ENCODE measurements at places on chromosomes 2 and 18. TPM values are rescaled to one million over a fixed set of nuclear protein-coding genes. Genes with fewer than 3 reads are reported as not detected.

GRCh38 chr2:206000776-206001175 lies 85.2 kb downstream of the INO80D start:
- DNase-seq, result no peak

UGT1A4 gene
- polyA plus RNA-seq, result not detected

DNA sequence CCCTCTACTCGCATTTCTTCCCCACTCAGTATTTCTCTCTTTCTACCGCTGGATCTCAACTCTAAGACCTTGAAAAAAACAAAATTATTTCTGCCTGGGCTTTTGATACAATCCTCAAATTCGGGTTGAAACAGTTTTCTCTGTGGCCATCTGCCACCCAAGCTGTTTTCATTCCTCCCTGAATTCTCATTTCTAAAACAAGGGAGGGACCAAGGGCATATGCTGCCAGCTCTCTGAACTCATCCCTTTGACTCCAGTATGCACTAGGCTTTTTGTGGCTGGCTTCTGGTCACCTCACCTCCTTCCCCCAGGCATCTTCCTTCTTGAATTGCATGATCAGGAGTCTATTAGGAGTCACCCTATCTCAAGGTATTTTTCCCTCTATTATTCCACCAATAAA lies 49.5 kb downstream of the CCDC148 start:
- no peak for DNase-seq

GRCh38 chr2:144801766-144802165 lies 281.8 kb upstream of the ZEB2 start:
- no peak for DNase-seq

DNA sequence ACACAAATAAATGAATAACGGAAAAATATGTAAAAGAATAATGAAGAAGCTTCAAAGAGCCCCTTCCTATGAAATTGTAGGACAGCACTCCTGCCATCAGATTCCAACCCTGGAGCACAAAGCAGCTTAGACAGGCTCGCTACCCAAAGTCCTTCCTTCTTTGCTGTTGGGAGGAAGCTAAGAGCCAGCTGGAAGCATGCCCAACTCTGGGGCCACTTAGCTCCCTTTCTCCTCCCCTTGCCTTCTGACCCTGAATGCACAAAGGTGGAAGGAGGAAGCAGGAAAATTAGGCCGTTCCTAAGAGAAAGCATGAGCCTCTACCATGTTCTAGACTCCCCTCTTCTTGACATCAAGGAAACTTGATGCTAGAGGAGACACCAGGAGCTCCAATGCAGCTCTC lies 700.8 kb downstream of the RNF144A start:
- no peak for DNase-seq

DNA sequence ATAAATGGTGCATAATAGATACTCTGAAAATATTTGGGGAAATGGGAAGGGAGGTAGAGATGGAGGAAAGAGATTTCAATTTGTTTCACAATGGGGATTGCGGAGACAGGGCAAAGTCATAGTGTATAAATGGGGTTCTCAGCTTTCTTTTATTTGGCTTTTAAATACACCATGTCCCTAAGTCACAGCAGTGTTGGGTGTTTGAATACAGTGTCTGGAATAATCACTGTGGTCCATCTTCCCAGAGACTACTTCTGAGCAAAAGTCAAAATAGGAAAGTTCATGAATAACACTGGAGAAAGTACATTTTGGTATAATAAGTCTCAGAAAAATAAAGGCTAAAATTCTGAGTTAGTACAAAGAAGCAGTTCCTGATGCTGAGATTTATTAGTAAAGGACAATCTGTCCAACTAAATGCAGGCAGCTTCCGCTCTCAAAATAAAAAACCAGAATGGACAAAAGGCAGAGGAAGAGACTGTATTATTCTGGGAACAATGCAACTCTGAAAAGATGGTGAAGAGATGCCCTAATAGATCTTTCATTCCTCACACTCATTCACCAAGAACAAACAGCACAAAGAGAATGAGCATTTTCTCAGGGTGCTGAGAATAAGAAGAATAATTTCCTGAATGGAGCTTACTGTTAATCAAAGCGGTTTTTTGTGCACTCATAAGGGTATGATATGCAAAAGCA lies 295.4 kb upstream of the PIK3C3 start:
- DNase-seq, result no peak

GRCh38 chr2:33104052-33104623 lies 157.4 kb downstream of the LTBP1 start:
- DNase-seq, result no peak

- no peak for DNase-seq
Measured at GRCh38 chr18:9968081-9968848, 54.4 kb downstream of the VAPA start.

DNA sequence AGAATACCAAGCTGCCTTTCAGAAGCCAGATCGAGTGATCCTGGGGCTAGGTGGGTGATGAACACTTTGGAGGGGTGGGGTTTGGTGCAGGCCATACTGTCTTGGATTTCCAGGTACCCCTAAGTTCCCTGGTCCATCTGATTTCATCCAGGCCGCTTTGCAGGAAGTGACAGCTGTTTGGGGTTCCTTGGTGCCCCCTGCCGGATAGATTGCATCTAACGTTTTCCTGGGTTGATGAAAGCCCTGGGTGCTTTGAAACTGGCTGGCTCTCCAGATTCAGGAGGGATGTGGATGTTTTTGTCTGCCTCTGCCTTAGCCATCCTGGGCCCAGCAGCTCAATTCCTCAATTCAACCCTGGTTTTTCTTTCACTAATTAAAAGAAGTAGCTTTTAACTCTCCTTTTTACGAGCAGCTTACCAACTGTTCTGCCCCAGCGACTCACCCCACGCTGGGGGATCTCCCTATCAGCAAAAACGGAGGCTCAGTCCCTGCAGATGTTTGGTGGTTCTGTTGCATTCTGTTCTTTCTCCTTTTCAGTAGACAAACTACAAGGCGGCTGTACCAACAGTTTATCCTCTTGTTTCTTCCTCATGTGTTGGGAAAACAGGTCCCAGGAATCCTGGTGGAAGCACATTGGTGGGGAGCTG lies 37.1 kb downstream of the ARHGEF4 start:
- DNase-seq, result peak; percentile 45

- no peak for DNase-seq
Measured at GRCh38 chr2:207996848-207997247, 28.5 kb downstream of the PLEKHM3 start.

GRCh38 chr2:66699416-66699792 lies 264.5 kb downstream of the MEIS1 start:
- no peak for DNase-seq

CXCR4 gene
- 43.2 TPM for polyA plus RNA-seq

- DNase-seq, result no peak
Measured at GRCh38 chr2:112839407-112840067, 3.0 kb upstream of the IL1B start.

GRCh38 chr2:140410695-140411094 lies 1630.5 kb upstream of the NXPH2 start:
- no peak for DNase-seq

DNA sequence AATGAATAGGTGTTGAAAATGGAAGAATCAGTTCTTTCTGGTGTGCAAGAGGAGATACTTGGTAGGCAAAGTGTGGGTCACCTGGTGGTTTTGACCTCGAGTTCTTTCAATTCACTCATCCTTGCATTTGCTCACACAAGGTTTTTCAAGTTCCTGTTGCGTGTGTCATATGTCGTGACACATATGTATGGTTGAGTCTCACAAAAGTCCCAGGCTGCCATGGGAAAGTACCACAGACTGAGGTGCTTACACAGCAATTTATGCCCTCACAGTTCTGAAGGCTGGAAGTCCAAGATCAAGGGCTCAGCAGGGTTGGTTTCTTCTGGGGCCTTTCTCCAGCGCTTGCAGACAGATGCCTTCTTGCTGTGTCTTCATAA lies 64.4 kb downstream of the NCK2 start:
- no peak for DNase-seq

GRCh38 chr2:225171350-225171749 lies 129.1 kb upstream of the DOCK10 start:
- no peak for DNase-seq

TNFRSF11A gene
- polyA plus RNA-seq, result 2.6 TPM

MYCN gene
- 35.4 TPM for polyA plus RNA-seq

- DNase-seq, result no peak
Measured at GRCh38 chr2:105498281-105498846, 99.5 kb upstream of the FHL2 start.

PDCL3 gene
- 39.1 TPM for polyA plus RNA-seq

DNA sequence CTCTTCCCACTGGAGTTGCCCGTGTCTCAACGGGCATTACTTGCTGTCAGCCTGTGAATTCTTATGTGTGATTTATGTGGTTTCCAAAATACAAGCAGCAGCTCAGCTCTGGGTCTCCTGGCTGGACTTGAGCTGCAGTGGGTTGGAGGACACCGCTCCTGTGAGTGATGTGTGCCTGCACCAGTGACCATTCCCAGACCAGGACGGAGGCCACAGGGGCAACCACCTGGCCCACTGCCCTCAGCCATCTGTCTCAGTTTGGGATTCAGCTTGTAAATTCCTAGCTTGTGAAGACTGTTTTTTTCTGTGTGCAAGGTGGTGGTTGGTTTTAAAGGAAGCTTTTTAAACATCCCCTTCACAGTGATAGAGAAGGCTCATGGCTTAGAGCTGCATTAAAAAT lies 261.0 kb downstream of the BCL2 start:
- no peak for DNase-seq

DNA sequence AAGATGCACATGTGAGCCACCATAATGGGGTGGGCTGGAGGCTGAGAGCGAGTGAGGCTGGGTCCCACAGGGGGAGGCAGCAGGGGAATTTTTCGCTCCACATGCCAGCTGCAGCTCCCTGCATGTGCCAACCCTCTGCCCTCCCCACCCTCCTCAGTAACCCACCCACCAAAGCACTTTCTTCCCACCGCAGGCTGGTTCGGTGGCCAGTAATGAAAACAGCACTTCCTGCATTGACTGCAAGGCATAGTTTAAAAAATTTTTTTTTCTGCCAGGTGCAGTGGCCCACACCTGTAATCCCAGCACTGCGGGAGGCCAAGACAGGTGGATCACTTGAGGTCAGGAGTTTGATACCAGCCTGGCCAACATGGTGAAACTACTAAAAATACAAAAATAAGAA lies 147.5 kb upstream of the TTC39C start:
- DNase-seq, result no peak

PIEZO2 gene
- 17.8 TPM for polyA plus RNA-seq

DNA sequence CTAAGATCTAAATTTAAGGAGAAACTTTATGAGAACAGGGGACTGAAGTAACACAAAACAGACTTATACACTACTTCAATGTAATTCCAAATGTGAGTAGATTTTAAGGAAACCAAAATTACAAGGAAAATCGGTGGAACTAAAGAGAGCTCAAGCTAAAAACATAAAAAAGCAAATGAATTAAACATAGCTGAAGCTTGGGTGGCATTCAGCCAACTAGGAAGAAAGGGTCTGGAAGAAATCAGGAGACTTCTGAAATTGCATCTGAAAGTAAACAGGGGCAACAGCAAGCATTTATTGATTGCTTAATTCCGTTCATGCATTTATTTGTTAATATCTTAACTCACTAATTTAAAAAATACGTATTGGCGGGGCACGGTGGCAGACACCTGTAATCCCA lies 727.3 kb upstream of the PKDCC start:
- no peak for DNase-seq

DNA sequence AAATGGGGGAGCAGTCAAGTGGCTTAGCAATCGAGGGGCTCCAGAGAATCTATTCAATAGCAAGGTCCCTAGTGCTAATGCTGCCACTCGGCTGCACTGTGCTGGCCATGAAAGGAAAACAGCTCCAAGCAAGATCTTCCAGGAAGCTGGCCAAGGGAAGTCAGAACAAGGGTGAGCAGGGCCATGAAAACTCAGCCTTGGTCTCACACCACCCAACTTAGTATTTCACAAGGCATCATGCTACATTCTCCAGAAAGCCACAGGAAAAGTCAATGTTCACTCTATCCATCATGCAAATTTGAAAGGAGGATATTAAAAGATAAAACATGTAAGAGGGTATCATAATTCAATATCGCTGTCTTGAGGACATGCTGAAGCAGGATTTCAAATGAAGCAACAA lies 35.7 kb downstream of the NRP2 start:
- DNase-seq, result no peak

MFSD2B gene
- polyA plus RNA-seq, result 3.9 TPM

TRIM43 gene
- 0.59 TPM for polyA plus RNA-seq

CROCC2 gene
- 0.09 TPM for polyA plus RNA-seq

- no peak for DNase-seq
Measured at GRCh38 chr2:225122583-225123486, 80.6 kb upstream of the DOCK10 start.

SPTBN1 gene
- polyA plus RNA-seq, result 215 TPM
